Upper lobe of right lung (tissue), 1 donor: ENCODE measurements at places on chromosomes 11 and 22. TPM values are rescaled to one million over a fixed set of nuclear protein-coding genes. Genes with fewer than 3 reads are reported as not detected.
A peak's percentile ranks its signal among the peaks of the same experiment; 100 is the strongest.

Gene NXPE4
- total RNA-seq: not detected

- no peak overlapping the region for H3K27ac ChIP-seq
- H3K36me3 ChIP-seq: no peaks in the 10 kb centered on the region
- no peak overlapping the region for H3K4me3 ChIP-seq
- no peaks in the 10 kb centered on the region for H3K27me3 ChIP-seq
These were observed 16.8 kb downstream of the PRDM10 start for GRCh38 chr11:129985823-129986222.

- no peaks in the 10 kb centered on the region for H3K27me3 ChIP-seq
- no peak for DNase-seq
- no peak overlapping the region for H3K27ac ChIP-seq
- no peak overlapping the region for H3K4me3 ChIP-seq
These were observed 25.6 kb downstream of the FADS2 start for GRCh38 chr11:61853698-61854169.

GRCh38 chr11:111819161-111819828 lies 52.1 kb downstream of the ALG9 start:
- peak overlapping the region; percentile 65 for H3K27ac ChIP-seq
- DNase-seq: no peak
- peaks cover 23% of the 10 kb centered on the region for H3K4me1 ChIP-seq
- no peaks in the 10 kb centered on the region for H3K27me3 ChIP-seq
- H3K4me3 ChIP-seq: no peak overlapping the region
- H3K36me3 ChIP-seq: no peaks in the 10 kb centered on the region

DNA sequence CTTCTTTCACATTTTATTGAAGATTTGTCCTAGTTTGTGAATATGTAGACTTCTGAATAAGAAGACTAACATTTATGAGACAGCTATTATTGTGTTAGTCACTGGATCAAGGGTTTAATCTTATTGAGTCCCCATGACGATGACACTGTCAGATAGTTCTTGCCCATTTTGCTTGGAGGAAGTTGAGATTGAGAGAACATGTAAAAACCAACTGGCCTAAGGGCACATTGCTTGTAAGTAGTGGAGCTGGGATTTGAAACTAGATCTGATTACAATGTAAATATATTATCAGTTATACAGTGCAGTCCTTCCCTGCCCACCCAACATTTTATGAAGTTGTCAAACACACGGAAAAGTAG lies 134.7 kb downstream of the HIPK3 start:
- no peaks in the 10 kb centered on the region for H3K36me3 ChIP-seq
- H3K4me1 ChIP-seq: no peaks in the 10 kb centered on the region
- no peak for DNase-seq
- H3K27me3 ChIP-seq: no peaks in the 10 kb centered on the region

Gene TEX12
- not detected for total RNA-seq

DNA sequence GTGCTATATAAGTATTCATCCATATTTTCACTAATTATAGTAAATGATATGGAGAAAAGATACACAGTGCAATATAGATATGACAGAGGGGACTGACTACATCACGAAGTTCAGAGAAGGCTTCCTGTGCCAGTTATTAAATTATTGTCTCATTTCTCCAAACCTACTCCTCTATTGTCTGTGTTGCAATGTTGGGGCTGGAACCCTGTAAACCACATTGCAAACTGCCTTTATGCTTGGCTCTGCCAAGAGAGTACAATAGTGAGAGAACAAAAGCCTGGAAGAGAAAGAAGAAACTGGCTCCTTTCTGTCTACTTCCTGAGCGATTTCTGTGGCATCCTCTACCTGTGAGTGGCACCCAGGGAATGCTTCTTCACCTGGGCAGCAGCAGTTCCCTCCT lies 46.4 kb downstream of the ME3 start:
- no peak overlapping the region for H3K27ac ChIP-seq
- H3K27me3 ChIP-seq: no peaks in the 10 kb centered on the region
- no peak overlapping the region for H3K4me3 ChIP-seq
- no peak for DNase-seq
- H3K36me3 ChIP-seq: no peaks in the 10 kb centered on the region

DNA sequence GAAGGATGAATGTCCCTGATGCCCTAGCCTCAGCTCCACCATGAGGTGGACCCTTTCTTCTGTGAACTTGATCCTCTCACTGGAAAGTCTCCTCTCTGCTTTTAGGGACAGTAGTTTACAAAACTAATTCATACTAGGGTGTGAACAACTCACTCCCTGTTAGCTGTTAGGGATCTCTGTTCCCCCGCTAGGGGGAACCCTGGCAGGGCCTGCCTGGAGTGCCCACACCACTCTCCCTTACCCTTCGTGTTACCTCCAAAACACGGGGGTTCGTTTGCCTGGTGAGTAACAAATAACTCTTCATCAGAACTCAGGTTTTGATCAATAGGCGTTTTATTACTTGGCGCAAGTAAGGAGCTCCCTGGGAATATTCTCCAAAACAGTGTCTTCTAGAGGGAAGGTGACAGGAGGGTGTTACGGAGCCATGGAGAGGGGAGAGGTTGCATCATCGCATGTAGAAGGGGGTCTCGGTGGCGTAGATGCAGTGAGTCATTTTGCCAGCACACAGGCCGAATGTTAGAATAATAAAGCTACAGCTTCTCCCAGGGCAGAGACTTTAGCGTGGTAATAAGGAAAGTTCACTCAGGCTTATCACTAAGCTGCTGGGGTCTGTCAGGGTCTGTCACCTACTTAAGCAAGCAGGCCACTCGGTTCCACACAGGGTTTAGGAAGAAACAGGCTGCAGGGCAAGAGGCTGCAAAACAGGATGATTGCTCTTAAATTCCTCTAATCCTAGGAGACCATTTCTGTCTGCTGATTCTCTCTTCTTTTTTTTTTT lies 45.8 kb downstream of the C11orf96 start:
- H3K4me1 ChIP-seq: peaks cover 68% of the 10 kb centered on the region
- no peaks in the 10 kb centered on the region for H3K36me3 ChIP-seq
- H3K27me3 ChIP-seq: no peaks in the 10 kb centered on the region

GRCh38 chr11:96065379-96065778 lies 141.5 kb upstream of the MTMR2 start:
- H3K4me1 ChIP-seq: peaks cover 17% of the 10 kb centered on the region
- H3K27ac ChIP-seq: no peak overlapping the region
- DNase-seq: no peak
- H3K36me3 ChIP-seq: no peaks in the 10 kb centered on the region

- no peak for DNase-seq
- H3K27ac ChIP-seq: no peak overlapping the region
- no peaks in the 10 kb centered on the region for H3K27me3 ChIP-seq
- no peak overlapping the region for H3K4me3 ChIP-seq
These were observed 28.7 kb downstream of the DRD4 start for GRCh38 chr11:665704-666281.

- no peak overlapping the region for H3K4me3 ChIP-seq
- H3K36me3 ChIP-seq: peaks cover 14% of the 10 kb centered on the region
- no peaks in the 10 kb centered on the region for H3K27me3 ChIP-seq
- no peak overlapping the region for H3K27ac ChIP-seq
- no peak for DNase-seq
These were observed 9.2 kb downstream of the TP53I11 start for GRCh38 chr11:44941259-44942021.

Gene DKK3
- 217 TPM for total RNA-seq

- no peaks in the 10 kb centered on the region for H3K36me3 ChIP-seq
- H3K27ac ChIP-seq: no peak overlapping the region
- H3K4me1 ChIP-seq: no peaks in the 10 kb centered on the region
- no peak for DNase-seq
- H3K27me3 ChIP-seq: no peaks in the 10 kb centered on the region
These were observed 1.8 kb downstream of the LDHAL6A start for GRCh38 chr11:18457450-18457849.

Gene INPP5J
- 4.5 TPM for total RNA-seq

- peaks cover 18% of the 10 kb centered on the region for H3K27me3 ChIP-seq
- no peaks in the 10 kb centered on the region for H3K36me3 ChIP-seq
- H3K4me3 ChIP-seq: no peak overlapping the region
- no peak for DNase-seq
- H3K27ac ChIP-seq: no peak overlapping the region
These were observed 3.2 kb downstream of the TUBA8 start for GRCh38 chr22:18113680-18114394.

- DNase-seq: no peak
- no peak overlapping the region for H3K4me3 ChIP-seq
- H3K27ac ChIP-seq: no peak overlapping the region
- no peaks in the 10 kb centered on the region for H3K4me1 ChIP-seq
- no peaks in the 10 kb centered on the region for H3K27me3 ChIP-seq
These were observed 20.2 kb downstream of the BPIFC start for GRCh38 chr22:32444068-32444467.

DNA sequence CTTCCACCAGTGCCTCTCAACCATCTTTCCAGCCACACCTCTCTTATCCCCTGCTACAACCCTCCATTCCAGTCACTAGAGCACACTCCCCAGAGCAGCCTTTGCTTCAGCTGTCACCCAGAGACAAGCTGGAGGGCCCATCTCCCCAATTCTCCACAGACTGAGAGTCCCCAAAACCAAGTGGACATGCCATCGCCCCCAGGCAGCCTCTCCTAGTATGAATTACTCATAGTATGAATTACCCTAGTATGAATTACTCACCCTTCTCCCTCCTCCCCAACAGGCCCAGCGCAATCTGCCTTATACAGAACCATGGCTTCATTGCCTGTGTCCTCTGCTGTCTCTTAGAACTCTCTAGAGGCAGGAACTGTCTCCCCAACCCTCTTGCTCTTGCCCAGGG lies 24.8 kb downstream of the MYH9 start:
- H3K4me3 ChIP-seq: no peak overlapping the region
- H3K27me3 ChIP-seq: no peaks in the 10 kb centered on the region
- H3K27ac ChIP-seq: peak overlapping the region; percentile 14
- DNase-seq: no peak
- peaks cover 98% of the 10 kb centered on the region for H3K4me1 ChIP-seq

DNA sequence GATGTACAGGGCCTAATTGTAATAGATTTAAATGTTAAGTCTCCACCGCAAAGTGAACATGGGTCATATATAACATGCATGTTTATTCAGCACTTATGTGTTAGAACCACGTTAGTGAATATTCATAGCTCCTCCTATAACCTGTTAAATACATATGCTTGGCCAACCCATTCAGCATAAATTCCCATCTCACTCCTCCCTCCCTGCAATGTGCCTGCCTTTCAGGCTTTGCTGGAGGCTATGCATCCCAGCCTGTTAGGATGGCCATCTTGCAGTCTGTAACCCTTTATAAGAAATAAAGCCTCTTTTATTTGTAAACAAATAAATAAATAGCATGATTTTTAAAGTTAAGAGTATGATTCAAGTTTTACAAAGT lies 1.7 kb upstream of the OOSP4A start:
- no peak for DNase-seq
- H3K27me3 ChIP-seq: no peaks in the 10 kb centered on the region
- no peaks in the 10 kb centered on the region for H3K36me3 ChIP-seq
- H3K4me1 ChIP-seq: no peaks in the 10 kb centered on the region
- no peak overlapping the region for H3K27ac ChIP-seq
- no peak overlapping the region for H3K4me3 ChIP-seq

GRCh38 chr11:78192223-78192719 lies 3.6 kb downstream of the USP35 start:
- peaks cover 22% of the 10 kb centered on the region for H3K4me1 ChIP-seq
- no peaks in the 10 kb centered on the region for H3K27me3 ChIP-seq
- H3K36me3 ChIP-seq: no peaks in the 10 kb centered on the region
- H3K27ac ChIP-seq: no peak overlapping the region
- H3K4me3 ChIP-seq: no peak overlapping the region
- DNase-seq: no peak

DNA sequence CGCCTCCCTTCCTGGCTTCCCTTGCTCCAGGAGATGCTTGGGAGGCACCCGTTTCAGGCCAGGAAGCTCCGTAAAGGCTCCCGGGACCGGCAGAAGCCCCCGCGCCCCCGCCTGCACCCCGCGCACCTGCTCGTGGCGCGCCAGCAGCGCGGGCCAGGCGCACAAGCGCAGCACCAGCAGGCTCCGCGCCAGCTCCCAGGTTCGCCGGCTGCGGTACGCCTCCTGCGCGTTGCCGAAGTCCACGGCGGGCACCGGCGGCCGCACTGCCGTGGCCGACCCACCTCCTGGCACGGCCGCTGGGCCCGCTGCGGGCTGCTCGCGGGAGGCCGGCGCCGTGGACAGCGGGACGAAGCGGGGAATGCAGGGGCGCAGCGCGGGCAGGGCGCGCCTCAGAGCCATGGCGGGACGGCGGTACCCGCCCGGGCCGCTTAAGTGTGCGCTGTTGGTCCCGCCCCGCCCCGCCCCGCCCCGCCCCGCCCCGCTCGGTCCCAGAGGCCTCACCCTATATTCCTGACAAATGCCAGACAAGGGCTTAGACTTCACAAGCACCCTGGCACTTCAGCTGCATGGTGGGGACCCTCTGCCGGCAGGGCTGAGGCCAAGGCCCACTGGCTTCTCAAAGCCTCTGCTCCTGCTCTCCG lies at the start of gene PRODH:
Gene PRODH, minus strand, starts transcription at position 405 of the 641 bp plus-strand sequence. Its CDS starts 6 bp downstream, at position 399.
- H3K27me3 ChIP-seq: no peaks in the 10 kb centered on the region
- no peaks in the 10 kb centered on the region for H3K4me1 ChIP-seq
- no peak within 1 kb of the TSS for H3K4me3 ChIP-seq
- DNase-seq: no peak
- no peaks in the 10 kb centered on the region for H3K36me3 ChIP-seq
- H3K27ac ChIP-seq: no peak within 1 kb of the TSS

- H3K27me3 ChIP-seq: no peaks in the 10 kb centered on the region
- H3K4me1 ChIP-seq: no peaks in the 10 kb centered on the region
- H3K27ac ChIP-seq: no peak overlapping the region
These were observed 173.6 kb upstream of the CCDC90B start for GRCh38 chr11:83459798-83460197.

Gene RRP8
- total RNA-seq: 17.9 TPM

Gene ATG13
- 61.1 TPM for total RNA-seq

DNA sequence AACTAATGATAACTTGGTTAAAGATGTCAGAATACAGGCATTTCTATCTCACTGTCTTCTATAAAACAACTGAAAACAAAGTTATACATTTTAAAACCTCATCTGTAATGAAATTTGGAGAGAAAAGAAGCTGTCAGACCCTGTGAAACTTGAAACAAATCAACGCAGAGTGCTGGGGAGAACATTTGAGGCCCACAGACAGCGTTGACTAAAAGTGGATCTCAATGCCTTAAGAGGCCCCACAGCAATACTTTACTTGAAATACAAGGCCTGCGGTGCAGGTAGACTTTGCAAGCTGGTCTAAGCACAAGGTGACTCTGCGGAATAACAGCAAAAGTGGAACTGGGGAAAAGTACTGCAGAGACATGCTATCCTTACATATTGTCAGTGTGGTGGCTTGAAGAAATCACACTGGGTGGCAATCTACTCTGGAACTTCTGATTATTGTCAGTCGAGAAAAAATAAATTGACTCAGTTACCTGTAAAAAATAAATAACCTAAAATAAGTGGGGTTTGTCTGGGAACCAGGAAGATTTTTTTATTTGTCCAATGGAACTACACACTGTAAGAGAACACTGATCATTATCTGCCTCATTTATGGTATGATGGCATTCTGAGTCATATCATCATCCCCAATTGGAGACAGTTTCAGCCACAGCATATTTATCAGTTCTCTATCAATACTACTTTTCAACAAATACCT lies 138.9 kb downstream of the LUZP2 start:
- H3K36me3 ChIP-seq: no peaks in the 10 kb centered on the region
- H3K4me1 ChIP-seq: no peaks in the 10 kb centered on the region
- no peak for DNase-seq
- no peaks in the 10 kb centered on the region for H3K27me3 ChIP-seq
- no peak overlapping the region for H3K27ac ChIP-seq
- H3K4me3 ChIP-seq: no peak overlapping the region

- H3K27me3 ChIP-seq: no peaks in the 10 kb centered on the region
- no peaks in the 10 kb centered on the region for H3K36me3 ChIP-seq
- no peaks in the 10 kb centered on the region for H3K4me1 ChIP-seq
These were observed 1418.2 kb downstream of the TBC1D22A start for GRCh38 chr22:48180631-48181030.
